Fibroblast of skin of right quadriceps (primary cell): ENCODE measurements at places on chromosomes 3 and 15.

- no peak for DNase-seq
Measured at GRCh38 chr15:29018120-29018805, 132.5 kb downstream of the APBA2 start.

DNA sequence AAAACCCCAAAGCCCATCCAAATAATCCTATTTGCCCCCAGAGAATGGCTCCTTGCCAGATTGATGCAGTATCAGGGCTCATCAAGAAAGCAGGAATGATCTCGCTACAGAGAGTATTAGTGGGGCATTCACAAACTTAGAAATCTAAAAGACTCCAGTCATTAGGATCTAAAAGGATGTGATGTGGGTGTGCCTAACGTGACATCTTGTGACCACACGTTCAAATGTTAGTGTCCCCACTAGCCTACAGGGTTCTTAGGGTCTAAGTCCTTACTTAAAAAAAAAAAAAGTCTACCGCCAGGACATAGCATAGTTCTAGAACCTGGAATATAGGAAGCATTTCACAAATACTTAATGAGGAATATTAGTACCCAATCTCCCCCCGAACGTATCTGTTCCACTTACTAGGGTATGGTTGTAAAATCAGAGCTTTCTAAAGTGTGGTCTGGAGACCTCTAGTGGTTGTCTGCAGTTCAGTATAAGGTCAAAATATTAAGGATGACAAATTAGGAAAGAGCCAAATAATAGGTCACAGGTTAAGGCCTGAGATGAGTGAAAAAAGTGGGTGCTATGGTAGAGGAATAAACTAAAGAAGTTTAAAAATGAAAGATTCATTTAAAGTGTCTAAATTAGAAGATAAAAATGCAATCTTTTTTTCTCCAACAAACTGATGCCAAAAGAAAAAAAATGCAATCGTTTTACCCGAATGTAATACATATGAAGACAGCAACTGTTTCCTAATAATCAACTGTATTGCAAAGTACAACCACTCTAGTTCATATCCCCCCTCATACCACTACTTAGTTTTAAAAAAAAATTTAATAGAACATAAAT is 4.2 kb upstream of the CHRM5 start:
- DNase-seq, result peak; percentile 36

DNA sequence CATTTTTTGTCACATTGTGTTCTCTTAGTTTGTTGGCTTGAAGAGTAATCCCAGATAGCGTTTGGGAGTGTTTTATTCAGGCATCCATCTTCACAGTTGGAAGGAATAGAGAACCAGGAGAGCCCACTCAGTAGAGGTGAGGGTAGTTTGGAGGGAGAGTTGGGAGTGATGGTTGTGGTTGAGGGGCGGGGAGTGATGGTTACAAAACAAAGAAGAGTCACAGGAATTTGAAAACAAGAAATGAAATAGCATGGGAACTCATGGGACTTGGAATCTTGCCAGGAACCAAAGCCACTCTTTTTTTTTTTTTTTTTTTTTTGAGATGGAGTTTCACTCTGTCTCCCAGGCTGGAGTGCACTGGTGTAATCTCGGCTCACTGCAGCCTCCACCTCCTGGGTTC is 36.3 kb downstream of the DUT start:
- DNase-seq, result no peak

- no peak for DNase-seq
Measured at GRCh38 chr3:126667631-126668449, 12.9 kb upstream of the TXNRD3 start.

DNA sequence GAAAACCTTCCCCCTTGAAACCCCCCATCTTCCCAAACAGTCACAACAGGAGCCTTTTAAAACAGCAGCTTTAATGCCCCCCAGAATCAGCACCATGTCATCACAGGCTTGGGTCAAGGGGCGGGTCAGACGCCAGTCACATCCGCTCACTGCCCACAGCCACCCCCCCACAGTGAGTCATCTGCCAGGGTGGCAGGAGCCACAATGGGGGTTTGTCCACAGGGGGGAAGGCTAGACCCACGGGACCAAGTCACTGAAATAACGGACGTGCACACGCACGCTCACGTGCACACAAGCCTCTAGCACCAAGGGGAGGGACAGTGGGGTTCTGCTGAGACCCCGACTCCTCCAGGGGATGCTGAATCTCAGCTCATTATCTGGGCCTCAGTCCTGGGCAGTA is 441 bp upstream of the UCN2 start:
- peak; percentile 40 for DNase-seq

DNA sequence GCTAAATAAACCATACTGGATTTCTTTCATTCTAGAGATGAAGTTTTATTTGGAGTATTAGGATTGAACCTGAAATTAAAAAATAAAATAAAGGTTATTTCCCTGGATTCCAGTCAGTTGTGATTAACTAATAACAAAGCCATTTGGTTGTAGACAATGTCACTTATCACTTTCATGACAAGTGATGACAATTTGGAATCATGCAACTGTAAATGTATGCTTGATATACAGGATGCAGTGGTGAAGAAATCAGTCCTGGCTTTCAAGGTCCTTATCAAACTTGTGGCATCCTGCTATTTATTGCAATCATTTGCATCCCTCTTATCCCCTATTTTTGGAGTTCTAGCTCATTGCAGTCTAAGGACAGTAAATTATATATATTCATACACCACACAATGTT is 425.2 kb downstream of the CHL1 start:
- DNase-seq, result no peak

DNA sequence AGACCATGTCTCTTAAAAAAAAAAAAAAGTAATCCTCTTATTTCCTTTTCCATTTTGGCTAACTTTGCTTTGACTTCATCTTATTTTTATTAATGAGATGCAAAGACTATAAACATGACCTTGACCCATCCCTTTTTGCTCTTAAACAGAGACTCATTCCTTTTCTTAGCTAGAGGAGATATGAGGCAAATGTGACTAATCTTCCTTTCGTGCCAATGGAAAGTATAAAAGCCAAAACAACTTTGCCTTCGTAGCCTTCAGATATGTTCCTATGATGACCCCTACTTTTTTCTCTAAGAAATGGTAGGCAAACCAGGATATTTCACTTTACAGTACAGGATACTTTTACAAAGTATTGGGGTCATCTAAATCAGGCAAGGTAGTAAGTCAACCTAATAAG is 36.9 kb upstream of the GOLGB1 start:
- no peak for DNase-seq

DNA sequence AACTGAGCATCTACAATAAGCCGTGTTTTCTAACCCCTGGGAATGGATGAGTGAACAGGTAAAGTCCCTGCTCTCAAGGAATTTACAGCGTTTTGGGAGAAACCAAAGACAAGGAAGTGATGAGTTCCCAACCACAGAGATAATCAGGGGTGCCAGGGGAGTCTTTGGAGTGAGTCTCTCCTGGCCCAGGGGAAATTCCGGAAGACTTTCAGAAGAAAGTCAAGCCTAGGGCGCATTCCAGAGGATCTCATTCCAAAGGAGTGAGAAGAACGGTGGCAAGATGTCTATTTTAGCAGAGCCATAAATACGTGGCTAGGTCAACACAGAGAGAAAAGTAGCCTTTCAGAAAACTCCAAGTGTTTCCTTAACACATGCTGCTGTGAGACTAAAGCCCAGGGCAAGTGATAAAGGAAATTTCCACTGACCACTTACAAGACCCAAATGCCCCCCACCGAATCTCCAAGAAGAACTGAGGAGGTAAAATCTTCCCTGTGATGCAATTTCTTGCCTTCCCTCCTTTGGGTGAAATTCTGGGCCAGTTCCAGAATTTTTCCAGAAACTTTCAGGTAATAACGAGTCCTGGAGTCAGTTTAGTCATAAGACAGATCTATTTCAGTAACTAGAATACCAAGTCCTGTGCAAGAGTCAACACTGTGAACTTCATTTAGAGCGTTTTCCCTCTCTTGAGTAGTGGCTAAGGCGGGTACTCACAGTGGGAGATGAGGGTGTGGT is 437.4 kb downstream of the NR2F2 start:
- no peak for DNase-seq

- no peak for DNase-seq
Measured at GRCh38 chr3:154842536-154842935, 237.6 kb upstream of the MME start.
